ENCODE measurements at places on chromosomes 2 and 18. TPM values are rescaled to one million over a fixed set of nuclear protein-coding genes. Genes with fewer than 3 reads are reported as not detected.

DNA sequence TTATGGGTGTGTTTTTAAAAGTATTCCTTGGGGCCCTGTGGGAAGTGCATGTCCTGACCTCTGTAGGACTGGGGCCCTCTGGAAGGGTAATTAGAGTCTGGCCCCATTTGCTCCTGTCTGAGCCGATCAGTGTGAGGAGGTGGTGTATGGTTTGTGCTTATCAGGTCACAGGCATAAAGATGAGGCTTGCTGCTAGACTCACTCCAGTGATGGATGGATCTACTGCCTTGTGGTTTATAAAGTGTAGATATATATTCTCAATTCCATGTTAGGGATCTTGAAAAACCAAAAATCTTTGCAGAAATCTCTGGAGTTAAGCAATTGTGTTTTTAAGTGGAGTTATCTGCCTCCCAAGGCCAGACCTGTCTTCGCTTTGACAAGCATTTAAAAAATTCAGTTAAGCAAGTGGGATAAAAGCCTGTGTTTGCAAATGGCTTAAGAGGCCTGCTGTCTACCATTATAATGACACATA is 182.4 kb downstream of the PTPRM start:
- no peak for DNase-seq

DNA sequence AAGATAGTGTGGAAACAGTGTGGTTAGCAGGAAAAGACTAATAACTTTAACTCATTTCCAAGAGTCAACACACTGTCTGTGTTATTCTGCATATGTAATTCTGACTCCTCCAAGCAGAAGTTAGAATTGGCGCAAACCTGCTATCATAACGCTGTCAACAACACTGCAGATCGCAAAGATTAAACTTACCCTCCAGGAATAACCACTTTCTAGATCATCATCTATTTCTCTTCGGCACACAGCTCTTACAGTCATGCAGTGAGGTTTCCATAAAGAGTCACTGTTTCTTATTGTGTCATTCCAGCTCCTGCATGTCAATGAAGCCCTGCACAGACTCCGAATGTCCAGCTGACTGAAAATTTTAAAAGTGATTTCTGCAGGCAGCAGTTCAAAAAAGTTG is 2.4 kb downstream of the FBXO48 start:
- DNase-seq: no peak

DNA sequence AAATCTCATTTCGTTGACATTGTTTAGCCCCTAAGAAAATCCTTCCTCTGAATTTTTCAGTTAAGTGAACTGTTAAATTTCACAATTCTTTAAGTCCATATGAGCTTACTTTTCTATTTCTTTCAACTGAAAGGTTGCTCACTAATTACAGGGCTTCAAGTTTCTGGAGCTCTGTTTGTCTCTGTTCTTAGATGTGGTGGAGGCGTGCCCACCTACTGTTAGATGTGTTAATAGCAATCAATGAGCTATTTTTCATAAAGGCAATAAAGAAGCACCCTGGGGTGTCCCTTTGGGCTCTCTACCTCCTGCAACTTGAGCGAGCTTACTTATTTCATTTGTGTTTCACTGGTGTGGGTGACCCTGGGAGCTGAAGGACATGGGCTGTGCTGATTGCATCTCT is 25.0 kb downstream of the CREG2 start:
- DNase-seq: no peak

PLEK gene
- 224 TPM for total RNA-seq

SCYGR4 gene
- total RNA-seq: not detected

CPS1 gene
- 5.0 TPM for total RNA-seq

TFPI gene
- not detected for total RNA-seq

ABHD1 gene
- total RNA-seq: 2.4 TPM

Measured in Karpas-422 (cell line).